NCI-H226 (cell line): ENCODE measurements at places on chromosomes 12 and 14.

- no peak for DNase-seq
Observed at GRCh38 chr12:102462386-102462785, 18.0 kb downstream of the IGF1 start.

- DNase-seq: no peak
Observed at GRCh38 chr12:96534339-96534738, 45.0 kb downstream of the CFAP54 start.

DNA sequence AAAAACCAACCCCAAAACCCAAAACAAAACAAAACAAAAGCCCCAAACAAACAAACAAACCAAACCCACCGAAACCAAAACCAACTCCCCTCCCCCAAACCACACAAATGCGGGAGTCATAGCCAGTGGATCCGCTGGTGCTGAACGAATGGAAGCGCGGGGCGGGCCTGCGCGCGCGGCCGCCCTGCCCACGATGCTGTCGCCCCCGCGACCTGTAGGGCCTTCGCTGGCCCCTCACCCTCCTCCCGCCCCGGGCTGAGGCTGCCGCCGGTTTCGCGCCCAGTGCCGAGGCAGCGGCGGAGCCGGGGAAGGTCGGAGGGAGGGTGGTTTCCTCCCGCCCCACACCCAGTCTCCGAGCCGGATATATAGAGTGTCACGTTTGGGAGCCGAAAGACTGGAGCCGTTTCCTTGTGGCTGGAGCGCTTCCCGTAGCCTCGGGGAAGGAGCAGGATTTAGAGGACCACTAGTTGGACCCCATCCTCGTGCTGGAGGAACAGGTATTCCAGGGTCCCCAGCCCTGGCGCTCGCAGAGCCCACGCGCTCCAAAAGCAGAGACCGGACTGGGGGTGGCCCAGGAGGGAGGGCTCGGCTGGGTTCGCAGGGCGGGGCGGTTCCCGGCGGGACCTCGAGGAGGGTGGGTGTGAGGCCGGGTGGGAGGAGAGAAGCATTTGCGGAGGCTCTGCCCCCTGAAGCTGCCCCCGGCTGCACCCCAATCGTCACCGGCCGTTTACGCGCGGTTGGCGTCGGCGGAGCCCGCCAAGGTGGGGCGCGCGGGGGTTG is at the start of gene FAR2:
TSS of gene FAR2 (plus strand) at position 368 of the 780 bp plus-strand sequence. CDS start 121,172 bp downstream, outside the sequence.
- DNase-seq: peak; percentile 4

DNA sequence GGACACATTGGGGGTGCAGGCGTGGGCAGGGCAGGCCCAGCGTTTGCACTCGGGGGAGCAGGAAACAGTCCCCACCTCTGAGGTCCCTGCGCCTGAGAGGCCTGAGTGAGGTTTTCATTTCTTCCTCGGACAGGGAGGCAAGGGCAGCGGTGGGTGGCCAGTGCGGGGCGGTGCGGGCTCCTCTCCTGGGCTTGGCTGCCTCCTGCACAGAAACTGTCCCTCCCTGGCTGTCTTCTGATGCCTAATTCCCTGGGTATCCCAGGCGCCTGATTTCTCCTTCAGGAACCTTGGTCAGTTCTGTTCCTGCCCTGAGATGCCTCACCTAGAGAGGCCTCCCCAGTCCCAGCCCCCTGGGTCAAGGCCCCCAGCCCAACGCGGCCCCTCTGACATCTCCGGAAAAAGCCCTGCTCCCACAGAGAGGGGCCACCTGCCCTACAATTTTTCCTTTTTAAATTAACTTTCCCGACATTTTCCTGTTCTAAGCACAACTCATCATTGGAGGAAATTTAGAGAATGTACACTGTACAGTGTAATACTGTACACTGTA is 260.3 kb downstream of the ADGRD1 start:
- DNase-seq: no peak

- DNase-seq: peak; percentile 82
Observed at GRCh38 chr12:50074936-50075807, 10.0 kb upstream of the SMARCD1 start.

DNA sequence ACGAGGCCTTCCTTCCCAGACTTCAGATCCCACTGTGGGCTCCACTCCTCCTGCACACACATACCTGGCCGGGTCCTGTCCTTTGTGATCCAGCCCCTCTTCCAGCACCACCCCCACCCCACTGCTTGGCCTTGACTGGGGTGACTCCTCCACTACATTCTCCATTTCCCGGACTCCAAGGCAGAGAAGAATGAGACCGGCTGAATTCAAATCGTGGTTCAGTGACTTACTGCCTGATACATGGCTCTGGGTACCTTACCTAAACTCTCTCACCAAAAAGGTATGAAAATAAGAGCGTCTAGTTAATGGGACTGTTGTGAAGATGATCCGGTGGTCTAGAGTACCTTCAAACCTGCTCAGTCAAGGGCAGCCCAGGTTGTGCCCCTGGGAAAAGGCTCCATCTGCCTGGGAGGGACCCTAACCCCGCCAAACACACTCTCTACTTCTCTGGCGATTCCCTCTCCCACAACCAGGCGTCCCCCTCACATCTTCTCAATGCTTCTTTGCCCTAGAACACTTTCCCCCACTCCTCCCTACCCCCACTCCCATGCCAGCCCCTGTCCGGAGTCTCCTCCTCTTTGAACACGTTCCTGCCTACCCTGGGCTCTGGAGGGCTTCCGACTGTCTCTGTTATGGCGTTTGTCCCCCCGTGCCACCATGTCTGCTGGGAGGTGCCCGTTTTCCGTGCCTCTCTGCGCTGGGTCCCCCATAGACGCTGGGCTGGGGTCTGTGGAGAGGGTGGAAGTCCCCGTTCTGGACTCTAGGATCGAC is 1.5 kb upstream of the ZBTB42 start:
- no peak for DNase-seq

GRCh38 chr12:11618046-11618445 is 31.4 kb upstream of the ETV6 start:
- DNase-seq: no peak

- no peak for DNase-seq
Observed at GRCh38 chr14:33792009-33792719, 158.7 kb downstream of the EGLN3 start.

DNA sequence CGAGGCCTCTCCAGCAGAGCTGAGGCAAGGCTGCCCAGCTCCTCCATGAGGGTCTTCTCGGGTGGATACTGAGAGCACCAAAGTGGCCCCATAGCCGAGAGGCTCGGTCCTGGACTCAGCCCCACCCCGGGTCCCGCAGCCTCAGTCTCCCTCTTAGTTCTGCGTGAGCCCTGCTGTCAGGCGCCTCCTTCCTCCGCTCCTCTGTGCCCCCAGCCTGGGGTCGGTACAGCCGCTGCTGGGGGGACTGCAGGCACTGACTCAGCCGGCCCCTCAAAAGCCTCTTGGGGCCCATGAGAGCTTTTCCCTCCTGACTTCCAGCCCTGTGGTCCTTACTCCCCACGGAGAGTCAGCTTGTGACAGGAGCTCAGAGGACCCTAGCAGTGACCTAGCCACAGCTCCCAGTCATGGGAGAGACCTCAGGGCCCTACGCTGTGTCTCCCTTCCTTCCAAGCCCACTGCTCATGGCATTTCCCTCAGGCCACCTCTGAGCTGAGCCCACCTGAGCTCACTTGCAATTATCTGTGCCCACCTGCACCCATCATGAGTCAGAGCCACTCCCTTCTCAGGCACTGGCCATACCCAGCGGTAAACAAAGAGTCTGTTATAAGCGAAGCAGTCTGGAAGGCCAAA is 295.0 kb upstream of the RTL1 start:
- DNase-seq: no peak

DNA sequence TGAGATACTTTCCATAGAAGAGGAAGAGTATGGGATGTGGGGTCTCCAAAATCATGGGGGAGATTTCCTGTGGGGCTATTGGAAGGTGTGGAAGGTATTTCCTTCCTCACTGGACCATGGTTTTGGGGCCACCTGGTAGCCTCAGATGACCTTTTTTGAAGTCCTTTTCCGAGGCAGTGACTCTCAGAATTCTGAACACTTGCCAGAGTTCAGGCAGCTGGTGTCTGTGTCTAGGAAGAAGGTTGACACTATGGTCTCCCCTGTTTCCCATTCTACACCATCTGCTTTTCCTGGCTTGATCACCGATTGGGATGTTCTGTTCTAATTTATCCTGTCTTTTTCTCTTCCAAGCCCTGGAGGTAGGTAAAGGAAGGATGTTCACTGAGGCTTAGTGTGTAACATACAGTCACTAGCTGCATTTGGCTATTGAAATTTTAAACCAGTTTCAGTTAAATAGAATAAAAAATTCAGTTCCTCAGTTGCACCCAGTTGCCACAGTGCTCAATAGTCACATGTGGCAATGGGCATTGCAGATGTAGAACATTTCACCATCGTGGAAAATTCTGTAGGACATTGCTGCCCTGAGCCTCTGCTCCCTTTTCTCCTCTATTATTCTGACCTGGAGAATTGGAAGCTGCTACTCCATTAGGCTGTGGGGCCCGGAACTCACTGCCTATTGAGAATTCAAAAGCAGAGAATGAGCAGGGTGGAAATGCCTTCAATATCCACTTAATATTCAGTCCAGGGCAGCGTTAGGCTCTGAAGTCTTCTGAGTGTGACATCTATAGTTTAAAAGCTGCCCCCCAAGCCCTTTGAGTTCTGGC is 11.0 kb upstream of the PLEKHG3 start:
- no peak for DNase-seq

- DNase-seq: no peak
Observed at GRCh38 chr12:108896336-108896735, 16.4 kb downstream of the DAO start.
